Suprapubic skin (tissue), 4 donors: ENCODE measurements at places on chromosomes 6 and 20. TPM values are rescaled to one million over a fixed set of nuclear protein-coding genes. Genes with fewer than 3 reads are reported as not detected.

GRCh38 chr6:39752835-39753724 is 27.9 kb upstream of the KIF6 start:
- H3K4me1 ChIP-seq, result peaks cover 2% of the 10 kb centered on the region
- H3K4me3 ChIP-seq, result no peak overlapping the region
- no peaks in the 10 kb centered on the region for H3K36me3 ChIP-seq
- no peaks in the 10 kb centered on the region for H3K27me3 ChIP-seq
- DNase-seq, result no peak

PRR18 gene
- not detected for total RNA-seq

DNA sequence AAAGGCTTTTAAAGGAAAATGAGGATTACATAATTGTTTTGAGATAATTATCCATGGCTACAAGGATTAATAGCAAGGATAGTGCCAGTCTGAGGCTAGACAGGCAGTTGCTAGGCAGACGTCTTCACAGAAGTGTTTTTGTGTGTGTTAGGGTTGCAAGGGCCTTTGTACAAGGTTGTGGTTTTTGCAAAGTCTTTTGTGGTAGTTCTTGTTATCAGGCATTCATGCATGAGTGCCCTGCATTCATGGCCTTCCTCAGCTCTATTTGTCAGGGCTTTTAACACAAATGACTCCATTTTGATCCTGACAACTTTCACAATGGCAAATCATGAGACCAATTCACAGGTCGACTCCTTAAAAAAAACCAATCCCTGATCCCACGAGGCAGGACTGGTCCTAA is 68.1 kb upstream of the TXNDC5 start:
- peaks cover 15% of the 10 kb centered on the region for H3K4me1 ChIP-seq
- DNase-seq, result no peak
- no peaks in the 10 kb centered on the region for H3K27me3 ChIP-seq

CD2AP gene
- 25.1 TPM for total RNA-seq

STMND1 gene
- total RNA-seq, result not detected

DNA sequence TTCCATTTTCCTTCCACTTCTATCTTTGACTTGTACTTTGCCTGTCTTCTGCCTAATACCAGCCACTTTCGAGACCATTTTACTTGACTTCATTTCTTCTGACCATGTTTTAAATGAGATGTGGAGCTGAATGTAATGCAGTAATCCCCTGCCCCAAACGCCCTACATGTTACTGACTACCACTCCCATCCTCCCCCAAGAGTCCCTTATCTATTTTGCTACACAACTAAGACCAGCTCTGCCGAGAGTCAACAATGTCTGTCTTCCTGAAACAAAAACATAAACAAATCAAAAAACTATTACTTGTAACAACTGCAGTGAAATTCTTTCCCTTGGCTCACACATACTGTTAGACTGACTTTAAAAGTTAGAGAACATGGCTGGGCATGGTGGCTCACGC is 27.1 kb upstream of the KIAA1586 start:
- H3K4me1 ChIP-seq, result no peaks in the 10 kb centered on the region
- no peak for DNase-seq
- no peaks in the 10 kb centered on the region for H3K27me3 ChIP-seq
- H3K4me3 ChIP-seq, result no peak overlapping the region

DNA sequence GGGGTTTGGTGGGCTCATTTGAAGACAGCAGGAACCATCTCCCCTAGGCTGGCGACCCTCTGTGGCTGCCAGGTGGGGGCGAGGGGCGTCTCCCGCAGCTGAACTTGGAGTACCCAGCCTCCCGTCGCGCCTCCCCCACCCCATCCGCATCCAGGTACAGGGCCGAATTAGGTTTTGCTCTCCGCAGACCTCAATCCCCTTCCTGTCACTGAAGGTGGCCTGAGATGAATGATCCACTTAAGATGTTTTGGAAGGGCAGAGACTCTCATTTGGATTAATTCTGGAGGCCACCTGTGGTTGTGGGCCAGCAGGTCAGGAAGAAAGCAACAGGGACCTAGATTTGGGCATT is 493 bp downstream of the CD83 start:
- H3K36me3 ChIP-seq, result no peaks in the 10 kb centered on the region
- no peak for DNase-seq
- no peaks in the 10 kb centered on the region for H3K27me3 ChIP-seq
- H3K4me3 ChIP-seq, result peak overlapping the region; percentile 46

- H3K4me3 ChIP-seq, result no peak overlapping the region
- peaks cover 20% of the 10 kb centered on the region for H3K36me3 ChIP-seq
- H3K27ac ChIP-seq, result no peak overlapping the region
- DNase-seq, result no peak
- H3K4me1 ChIP-seq, result peaks cover 10% of the 10 kb centered on the region
- no peaks in the 10 kb centered on the region for H3K27me3 ChIP-seq
Measured at GRCh38 chr6:106290954-106291353, 34.6 kb downstream of the ATG5 start.

HLA-DOB gene
- 3.2 TPM for total RNA-seq

DNA sequence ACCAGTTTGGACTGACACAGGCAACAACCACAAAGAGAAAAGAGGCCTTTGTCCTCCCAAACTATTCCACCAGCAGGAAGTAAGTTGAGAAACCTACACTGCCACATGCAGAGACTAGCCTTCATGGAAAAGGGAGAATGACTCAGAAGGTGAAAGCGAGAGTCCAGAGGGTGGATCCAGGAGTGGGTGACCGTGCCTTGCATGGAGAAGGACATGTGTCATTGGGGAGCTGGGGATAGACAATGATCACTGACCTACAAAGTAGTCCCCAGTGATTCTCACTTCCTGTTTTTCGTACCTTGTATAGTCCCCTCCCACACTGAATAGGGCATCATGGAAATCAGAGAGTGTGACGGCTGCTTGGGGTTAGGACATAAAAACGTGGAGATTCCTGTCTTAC is 91.9 kb downstream of the MYLK4 start:
- no peak for DNase-seq
- no peaks in the 10 kb centered on the region for H3K4me1 ChIP-seq
- H3K27me3 ChIP-seq, result no peaks in the 10 kb centered on the region
- no peak overlapping the region for H3K27ac ChIP-seq
- H3K36me3 ChIP-seq, result no peaks in the 10 kb centered on the region

GRCh38 chr20:1566701-1567100 is 9.2 kb upstream of the SIRPD start:
- no peaks in the 10 kb centered on the region for H3K36me3 ChIP-seq
- DNase-seq, result no peak
- no peaks in the 10 kb centered on the region for H3K4me1 ChIP-seq
- no peak overlapping the region for H3K27ac ChIP-seq
- H3K27me3 ChIP-seq, result peaks cover 21% of the 10 kb centered on the region
- H3K4me3 ChIP-seq, result no peak overlapping the region

DNA sequence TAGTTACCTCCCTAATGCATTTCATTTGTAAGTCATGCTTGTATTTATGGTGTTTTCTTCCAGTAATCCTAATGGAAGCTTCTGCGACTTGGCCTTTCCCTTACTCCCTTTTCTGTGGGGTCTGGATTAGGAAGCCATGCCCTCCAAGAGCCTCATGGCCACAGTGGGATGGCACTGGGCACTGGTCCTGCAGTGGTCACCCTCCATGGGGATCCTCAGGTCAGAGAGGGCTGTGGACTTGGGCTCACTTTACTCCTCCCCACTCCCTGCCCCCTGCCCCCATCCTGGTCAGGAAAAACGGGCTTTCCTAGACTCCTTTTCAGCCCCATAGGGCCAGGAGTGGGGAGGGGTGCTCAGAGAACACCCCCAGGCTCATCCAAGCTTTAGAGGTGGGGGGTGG is 49.9 kb downstream of the EBF4 start:
- H3K4me3 ChIP-seq, result no peak overlapping the region
- H3K27me3 ChIP-seq, result no peaks in the 10 kb centered on the region
- no peak overlapping the region for H3K27ac ChIP-seq
- H3K4me1 ChIP-seq, result no peaks in the 10 kb centered on the region
- DNase-seq, result no peak

GRCh38 chr20:42218621-42219374 is 600.6 kb upstream of the CHD6 start:
- no peak overlapping the region for H3K4me3 ChIP-seq
- H3K4me1 ChIP-seq, result no peaks in the 10 kb centered on the region
- DNase-seq, result no peak
- no peak overlapping the region for H3K27ac ChIP-seq
- H3K36me3 ChIP-seq, result no peaks in the 10 kb centered on the region

FOXP4 gene
- total RNA-seq, result 11.8 TPM

DNA sequence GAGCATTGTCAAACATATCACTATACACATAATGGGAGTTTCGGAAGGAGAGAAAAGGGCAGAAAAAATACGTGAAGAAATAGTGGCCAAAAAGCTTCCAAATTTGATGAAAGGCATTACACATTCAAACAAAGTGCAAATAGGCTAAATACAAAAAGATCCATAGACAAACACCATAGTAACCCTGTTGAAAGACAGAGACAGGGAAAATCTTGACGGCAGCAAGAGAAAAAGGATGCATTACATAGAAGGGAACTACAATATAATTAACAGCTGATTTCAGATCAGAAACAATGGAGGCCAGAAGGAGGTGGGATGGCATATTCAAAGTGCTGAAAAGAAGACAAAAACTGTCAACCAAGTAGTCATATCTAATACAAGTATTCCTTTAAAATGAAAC is 170.8 kb downstream of the MRPL14 start:
- no peak overlapping the region for H3K27ac ChIP-seq
- H3K27me3 ChIP-seq, result no peaks in the 10 kb centered on the region
- no peaks in the 10 kb centered on the region for H3K4me1 ChIP-seq
- no peak overlapping the region for H3K4me3 ChIP-seq
- H3K36me3 ChIP-seq, result no peaks in the 10 kb centered on the region

TMEM14C gene
- total RNA-seq, result 72.8 TPM

DNA sequence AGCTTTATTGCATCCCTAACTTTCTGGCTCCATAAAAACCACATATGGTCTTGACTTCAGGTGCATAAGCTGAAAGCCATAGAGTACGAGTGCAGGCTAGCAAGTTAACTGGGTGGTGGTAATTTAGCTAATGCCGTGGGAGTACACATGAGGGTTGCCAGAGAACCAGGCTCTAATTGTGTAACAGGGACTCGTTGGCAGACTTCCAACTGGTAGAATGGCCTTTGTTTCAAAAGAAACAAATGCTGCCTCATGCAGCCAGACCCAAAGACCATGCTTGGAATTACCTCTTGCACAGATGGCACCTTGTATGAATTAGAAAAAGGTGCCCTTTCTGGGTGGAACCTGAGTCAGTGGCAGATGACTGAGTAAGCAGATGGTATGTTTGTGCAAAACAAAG is 73.2 kb downstream of the LY86 start:
- H3K36me3 ChIP-seq, result no peaks in the 10 kb centered on the region
- H3K27ac ChIP-seq, result peak overlapping the region; percentile 53
- H3K4me3 ChIP-seq, result no peak overlapping the region
- H3K4me1 ChIP-seq, result peaks cover 24% of the 10 kb centered on the region

DNA sequence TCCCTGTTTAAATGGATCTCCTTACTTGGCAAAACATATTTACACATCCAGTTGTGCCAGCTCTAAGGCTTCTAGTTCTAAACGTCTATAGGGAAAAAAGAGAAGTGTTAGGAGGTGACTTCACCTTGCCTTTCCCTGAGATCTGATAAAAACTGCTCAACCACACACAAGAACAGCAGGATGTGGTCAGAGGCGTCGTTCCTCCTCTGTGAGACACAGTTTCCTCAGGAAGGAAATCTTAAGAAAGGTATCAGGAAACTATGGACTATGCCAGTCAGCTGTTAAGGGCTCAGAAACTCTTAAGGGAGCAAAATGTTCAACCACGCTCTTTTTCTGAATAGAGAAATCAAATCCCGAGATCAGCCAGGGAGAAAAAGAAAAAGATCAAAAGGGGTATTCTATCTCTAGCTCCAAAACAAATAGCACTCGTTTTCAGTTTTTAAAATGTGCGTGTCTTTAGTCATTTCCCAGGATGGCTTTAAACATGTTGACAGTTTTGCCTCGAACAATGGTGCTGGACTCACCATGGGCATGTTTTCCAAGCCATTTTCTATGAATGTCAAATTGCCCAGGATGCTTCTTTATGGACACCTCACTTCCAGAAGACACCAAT is 154.5 kb downstream of the HACE1 start:
- DNase-seq, result no peak
- no peaks in the 10 kb centered on the region for H3K36me3 ChIP-seq
- H3K4me3 ChIP-seq, result no peak overlapping the region
- no peaks in the 10 kb centered on the region for H3K4me1 ChIP-seq
- peak overlapping the region; percentile 34 for H3K27ac ChIP-seq

ADGRG6 gene
- total RNA-seq, result 58.0 TPM

DNA sequence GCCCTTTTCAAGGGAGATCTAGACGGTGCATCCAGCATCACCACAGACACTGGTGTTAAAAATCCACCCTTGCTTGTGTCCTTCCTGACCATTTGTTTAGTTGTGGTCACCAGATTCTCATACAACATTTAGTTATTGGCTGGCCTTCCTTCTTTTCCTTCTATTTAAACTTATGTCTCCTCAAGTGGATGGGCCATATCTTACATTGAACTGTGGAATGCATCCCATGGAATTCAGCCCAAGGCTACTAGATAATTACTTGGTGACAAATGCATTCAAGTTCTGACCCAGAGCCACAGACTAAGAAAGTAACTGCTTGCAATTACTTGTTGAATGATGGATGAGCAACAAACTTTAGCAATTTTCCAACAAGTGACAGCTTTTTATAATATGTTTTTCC is 198.9 kb upstream of the SSTR4 start:
- H3K4me1 ChIP-seq, result no peaks in the 10 kb centered on the region
- no peak for DNase-seq
- H3K4me3 ChIP-seq, result no peak overlapping the region
- no peaks in the 10 kb centered on the region for H3K36me3 ChIP-seq

RNF39 gene
- total RNA-seq, result 48.4 TPM

DNA sequence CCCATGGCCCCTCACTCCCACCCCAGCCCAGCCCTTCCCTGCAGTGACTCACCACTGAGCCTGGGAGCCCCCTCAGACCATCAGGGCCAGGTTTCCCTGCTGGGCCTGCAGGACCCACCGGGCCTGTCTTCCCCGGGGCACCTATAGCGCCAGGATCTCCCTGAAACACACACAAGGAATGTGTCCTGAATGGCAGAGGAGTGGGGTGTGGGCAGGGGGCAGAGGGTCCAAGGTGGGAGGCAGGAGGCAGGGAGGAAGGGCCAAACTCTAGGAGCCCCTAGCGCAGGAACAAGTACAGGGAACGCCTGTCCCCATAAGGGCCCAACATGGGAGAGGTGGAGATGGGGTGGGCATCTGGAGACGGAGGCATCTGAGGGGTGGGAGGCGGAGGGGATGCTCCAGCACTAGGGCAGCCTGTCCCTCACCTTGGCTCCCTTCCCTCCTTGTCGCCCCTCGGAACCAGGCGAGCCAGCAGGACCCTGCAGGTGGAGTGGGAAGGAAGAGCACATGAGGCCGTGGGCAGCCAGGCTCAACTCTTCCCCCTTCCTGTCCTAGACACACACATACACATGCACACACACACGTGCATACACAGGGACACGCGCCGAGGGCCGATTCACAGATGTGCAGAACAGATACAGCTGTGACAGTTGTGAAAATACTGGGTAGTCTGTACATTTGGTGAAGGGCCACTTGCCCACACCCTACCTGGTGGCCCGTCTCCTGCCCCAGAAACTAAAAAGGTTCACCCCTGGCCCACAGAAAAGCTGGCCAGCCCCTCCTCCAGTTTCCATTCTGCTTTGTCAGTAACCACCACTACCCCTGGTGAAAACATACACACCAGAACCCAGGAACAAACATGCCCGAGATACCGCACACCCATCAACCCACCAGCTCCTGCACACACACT is 24.6 kb downstream of the COL11A2 start:
- H3K27ac ChIP-seq, result no peak overlapping the region
- H3K36me3 ChIP-seq, result no peaks in the 10 kb centered on the region
- no peak for DNase-seq
- H3K4me1 ChIP-seq, result peaks cover under 1% of the 10 kb centered on the region
- H3K4me3 ChIP-seq, result no peak overlapping the region

TAGAP gene
- 1.9 TPM for total RNA-seq

DEFB132 gene
- total RNA-seq, result not detected
